HS-27A (cell line): ENCODE measurements at places on chromosomes 16 and 17.

GRCh38 chr17:3851461-3852100 lies 5.5 kb upstream of the NCBP3 start:
- DNase-seq = no peak

DNA sequence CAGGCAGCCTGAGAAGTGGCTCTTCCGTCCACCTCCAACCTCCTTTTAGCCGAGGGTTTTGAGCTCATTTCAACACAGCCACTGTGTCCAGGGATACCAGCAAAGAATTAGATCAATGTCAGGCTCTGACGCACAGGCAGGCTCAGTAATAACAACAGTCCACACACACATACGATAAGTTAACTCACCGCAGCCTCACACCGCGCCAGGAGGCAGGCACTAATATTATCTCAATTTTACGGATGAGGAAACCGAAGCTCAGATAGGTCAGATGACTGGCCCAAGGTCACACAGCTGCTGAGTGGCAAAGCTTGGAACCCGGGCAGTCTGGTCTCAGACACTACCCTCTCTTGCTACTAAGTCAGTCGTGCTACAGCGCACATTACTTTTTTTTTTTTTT lies 22.9 kb downstream of the ABR start:
- no peak for DNase-seq

GRCh38 chr17:36127911-36128310 lies 24.3 kb downstream of the CCL4 start:
- no peak for DNase-seq

DNA sequence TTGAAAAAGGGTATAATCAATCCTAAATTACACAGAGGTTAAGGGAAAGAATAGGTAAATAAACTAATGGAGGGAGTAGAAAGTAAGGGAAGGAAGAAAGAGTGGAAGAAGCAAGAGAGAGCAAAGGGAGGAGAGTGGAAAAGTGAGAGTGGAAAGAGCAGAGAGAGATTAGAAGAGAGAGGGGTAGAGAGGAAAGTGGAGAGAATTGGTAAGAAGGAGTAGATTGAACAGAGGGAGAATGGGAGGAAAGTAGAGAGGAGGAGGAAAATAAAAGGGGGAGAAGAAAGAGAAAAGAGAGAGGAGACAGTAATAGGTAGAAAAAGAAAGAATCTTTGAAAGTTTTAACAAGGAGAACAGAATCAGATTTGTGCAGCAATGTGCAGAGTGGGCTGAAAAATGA lies 24.9 kb downstream of the TERB1 start:
- DNase-seq = no peak

DNA sequence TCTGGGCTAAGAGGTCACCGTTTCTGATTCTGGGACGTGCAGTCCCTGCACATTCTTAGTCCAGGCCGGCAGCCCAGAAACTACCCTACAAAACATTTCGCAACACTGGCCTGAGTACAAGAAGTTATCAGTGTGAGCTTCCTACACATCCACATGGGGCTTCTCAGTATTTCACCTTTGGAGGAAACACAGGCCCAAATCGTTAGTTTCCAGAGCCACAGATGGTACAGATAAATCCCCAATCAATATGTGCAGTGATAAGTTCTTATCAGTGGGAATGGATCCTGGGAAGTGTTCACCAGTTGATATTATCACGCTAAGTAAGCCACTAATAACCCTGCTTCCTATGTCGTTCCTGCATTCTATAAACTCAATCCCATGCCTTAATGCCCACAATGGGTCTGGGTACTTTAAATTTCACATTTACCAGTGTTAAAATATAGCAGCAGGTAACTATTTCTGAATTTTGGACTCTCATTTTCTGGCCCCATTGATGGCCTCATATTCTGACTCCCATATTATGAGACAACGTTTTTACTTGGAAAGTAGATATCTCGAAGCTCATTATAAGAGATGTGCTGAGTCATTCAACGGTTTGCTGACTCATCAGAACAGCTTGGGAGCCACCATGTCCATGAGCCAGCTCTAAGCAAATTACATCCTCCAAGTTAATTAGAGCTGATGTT lies 370.2 kb upstream of the MAF start:
- DNase-seq = no peak

DNA sequence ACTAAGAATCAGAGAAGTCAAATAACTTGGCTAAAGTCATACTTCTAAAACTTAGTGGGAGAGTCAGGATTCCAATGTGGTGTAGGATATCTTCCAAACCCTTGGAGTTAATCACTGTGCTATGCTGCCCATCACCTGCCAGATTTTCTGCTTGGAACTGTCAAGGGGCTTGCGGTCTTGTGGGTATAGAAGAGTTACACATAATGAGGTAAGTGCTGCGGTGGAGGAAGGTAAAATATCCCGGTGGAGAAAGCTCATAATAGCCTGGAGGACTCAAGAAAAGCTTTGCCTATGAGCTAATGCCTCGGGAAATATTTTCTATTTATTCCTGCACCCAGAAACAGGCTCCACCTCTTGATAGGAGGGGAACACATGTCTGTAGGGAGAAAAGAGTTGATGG lies 195.6 kb downstream of the UTP18 start:
- DNase-seq = no peak

DNA sequence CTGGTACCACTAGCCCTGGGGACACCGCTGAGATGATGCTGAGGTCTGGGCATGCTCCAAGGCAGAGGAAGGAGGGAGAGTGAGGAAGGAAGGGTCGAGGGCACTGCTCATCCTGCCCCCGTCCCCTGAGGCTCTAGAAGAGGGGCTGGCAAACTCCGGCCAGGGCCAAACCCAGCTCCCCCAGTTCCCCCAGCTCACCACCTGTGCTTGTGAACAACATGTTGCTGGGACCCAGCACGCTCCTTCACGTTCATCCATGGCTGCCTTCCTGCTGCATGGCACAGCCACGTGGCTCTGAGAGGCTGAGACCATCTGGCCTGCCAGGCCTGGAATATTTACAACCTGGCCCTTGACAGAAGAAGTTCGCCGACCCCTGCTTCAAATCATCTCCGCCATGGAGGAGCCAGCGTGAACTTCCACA lies 81.2 kb downstream of the RBFOX3 start:
- DNase-seq = no peak

DNA sequence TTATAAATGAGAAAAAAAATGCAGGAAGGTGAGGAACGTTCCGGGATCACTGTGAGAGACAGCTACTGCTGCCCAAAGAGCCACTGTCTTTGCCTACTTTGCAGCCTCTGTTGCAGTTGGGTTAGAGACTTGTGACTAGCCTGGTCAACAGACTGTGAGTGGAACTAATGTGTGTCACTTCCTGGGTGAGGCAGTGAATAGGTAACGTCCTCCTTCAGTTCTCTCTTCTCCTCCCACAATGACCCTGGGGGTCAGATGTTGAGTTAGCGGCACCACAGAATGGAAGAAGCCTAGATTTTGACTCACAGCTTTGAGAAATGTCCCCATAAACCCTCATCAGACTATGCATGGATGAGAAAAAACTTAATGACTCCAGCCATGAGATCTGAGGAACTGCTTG lies 5.2 kb downstream of the C16orf46 start:
- no peak for DNase-seq

DNA sequence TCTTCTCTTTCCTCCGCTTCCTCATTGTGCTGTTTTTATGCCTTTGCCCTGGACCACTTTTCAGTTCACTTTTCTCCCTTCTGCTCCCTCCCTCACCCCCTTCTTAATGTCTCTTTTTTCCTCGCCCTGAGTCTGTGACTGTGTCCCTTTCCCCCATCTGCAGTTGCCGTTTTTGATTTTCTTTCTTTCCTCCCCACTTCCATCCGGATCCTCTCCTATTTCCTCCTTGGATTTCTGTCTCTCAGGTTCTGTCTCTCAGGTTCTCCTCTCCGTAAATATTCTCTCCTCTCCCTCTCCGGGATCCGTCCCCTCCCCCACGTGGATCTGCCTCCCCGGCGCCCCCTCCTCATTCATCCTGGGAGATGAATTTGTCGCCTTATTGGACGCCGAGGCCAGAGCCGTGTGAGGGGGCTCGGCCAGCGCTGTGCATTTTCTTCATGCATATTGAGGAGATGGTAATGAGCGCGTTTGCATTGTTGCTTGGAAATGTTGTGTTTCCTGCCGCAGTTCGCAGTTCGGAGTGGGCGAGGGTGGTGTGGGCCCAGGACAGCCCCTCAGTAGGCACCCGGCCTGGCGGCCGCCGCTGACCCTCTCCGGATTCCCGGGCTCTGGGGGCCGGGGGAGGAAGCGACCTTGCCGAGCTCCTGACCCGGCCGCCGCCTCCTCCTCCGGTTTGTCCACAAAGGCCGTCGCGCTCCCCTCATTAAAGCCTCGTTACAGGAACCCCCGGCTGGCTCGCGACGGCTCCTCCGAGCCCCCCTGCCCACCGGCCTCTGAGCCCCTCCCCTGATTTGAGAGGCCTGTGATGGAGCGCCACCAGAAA lies 4.5 kb upstream of the IRX3 start:
- DNase-seq = no peak

GRCh38 chr16:85659805-85660511 lies 28.8 kb downstream of the GINS2 start:
- peak; percentile 12 for DNase-seq

DNA sequence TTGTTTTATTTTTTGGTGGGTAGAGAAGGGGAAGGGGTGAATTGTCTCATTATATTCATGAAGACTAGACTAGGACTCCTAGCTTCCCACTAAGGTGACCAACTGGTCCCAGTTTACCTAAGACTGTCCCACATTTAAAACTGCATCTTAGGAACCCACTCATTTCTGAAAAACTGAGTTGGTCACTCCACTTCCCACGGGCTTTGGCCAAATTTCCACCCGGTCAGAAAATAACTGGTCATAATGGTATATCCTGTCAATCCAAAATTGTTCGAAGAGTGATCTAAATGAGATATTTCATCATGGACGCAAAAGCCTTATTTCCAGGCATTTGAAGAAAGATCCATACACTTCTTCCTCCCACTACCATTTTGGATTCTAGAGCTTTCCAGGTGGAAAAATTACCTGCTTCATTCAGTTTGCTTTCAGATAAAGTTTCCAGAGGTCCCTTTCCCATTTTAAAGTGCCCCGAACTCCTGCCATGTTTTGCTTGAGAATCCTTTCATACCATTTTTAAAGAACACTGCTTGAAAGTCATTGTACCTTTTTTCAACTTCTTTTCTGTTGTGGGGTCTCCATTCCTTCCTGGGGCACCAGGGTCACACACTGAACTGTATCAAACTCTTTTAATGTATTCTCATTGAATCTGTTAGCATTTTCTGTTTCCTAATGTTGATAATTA lies 21.8 kb upstream of the ZFHX3 start:
- DNase-seq = no peak

DNA sequence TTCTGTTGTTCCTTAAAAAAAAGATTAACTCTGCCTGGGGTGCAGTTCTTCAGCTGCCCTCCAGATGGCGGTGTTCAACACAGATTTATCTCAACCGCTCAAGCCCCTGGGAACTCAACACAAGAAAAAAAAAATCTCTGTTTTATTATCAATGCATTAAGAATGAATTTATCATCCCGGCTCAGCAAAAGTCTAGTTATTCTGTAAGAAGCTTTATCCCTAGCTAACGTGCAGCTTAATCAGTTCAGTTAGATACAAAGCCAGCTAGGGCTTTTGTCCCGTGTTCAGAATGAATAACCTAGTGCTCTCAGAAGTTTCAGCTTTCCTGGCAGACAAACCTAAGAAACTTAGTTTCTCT lies 475.9 kb upstream of the CCL2 start:
- no peak for DNase-seq

DNA sequence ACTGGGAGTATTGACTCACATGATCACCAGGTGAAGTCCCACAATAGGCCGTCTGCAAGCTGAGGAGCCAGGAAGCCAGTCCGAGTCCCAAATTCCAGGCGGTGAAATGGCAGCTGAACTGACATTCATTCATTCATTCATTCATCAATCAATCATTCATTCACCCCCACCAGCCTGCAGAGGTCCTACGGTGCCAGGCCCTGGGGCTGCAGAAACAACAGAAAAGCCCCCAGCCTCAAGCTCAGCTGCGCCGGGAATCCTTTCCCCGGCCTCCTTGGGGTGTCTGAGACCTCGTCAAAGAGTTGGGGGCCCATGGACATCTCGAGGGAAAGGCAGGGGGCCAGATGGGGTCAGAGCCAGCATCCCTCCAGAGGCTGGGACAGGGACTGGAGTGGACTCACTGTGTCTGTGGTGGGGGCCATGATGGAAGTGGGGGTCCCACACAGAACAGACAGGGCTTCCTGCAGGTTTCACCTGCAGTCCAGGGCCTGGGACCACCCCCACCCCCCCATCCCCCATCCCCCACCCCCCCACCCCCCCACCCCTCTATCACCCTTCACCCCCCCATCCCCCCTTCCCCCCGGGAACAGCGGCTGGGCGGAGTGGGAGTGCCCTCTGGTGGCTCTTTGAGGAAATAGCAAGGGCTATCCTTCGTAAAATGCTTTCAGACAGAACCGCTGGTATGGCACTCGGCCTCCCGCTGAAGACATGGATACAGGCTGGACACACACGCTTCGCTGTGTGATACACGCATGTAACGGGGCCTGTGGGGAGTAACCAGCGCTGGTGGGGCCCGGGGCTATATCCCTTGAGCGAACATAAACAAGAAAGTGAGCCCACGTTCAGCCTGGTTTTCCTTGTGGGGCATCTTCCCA lies 8.5 kb upstream of the ZC3H18 start:
- no peak for DNase-seq

GRCh38 chr16:27725236-27726000 lies 175.5 kb downstream of the KATNIP start:
- DNase-seq = no peak

DNA sequence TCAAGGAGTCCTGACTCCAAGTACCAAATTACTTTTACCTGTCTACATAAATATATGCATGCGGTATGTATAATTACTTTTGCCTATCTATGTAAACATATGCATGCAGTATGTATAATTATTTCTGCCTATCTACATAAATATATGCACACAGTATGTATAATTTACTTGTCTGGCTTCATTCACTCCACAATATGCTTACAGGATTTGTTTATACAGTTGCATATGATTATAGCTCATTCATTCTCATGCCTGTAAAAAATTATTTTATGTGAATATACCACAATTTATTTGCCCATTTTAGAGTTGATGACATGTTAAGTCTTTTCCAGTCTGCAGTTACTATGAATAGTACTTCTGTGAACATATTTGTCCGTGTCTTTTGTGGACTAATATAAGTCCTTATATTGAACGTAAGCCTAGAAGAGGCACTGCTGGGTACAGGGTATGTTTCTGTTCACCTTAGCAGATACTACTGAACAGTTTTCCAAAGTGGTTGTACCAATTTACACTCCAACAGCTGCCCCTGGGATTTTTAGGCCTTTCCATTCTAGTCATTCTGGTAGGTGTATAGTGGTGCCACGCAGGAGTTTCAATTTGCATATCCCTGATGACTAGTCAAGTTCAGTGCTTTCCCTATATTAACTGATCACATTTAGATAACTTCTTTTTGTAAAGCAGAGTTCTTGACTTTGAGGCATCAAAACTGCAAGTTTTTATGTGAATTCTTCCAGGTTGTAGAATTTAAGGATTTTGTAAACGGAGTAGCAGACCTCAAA lies 47.0 kb downstream of the MARVELD3 start:
- no peak for DNase-seq

GRCh38 chr16:30844671-30845449 lies 49.0 kb downstream of the BCL7C start:
- peak; percentile 45 for DNase-seq

DNA sequence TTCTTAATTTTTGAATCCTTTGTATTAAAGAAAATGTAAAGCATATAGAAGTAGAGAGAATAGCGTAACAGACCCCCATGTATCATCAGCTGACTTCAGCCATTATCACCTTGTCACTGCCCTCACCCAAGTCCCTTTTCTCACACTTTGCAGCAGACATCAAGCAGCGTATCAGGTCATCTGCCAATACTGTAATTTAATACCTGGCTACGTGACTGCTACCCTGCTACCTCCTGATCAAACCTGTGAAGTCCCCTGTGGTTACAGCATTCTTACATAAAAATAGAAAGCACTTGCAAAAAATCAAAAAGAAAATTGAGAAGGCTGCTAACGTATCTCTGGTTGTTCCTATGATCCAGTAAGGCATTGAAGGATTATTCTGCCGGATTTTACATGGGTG lies 96.4 kb downstream of the PLCG2 start:
- no peak for DNase-seq
